Fibroblast of the conjunctiva (primary cell): ENCODE measurements at places on chromosomes 3 and 15.

DNA sequence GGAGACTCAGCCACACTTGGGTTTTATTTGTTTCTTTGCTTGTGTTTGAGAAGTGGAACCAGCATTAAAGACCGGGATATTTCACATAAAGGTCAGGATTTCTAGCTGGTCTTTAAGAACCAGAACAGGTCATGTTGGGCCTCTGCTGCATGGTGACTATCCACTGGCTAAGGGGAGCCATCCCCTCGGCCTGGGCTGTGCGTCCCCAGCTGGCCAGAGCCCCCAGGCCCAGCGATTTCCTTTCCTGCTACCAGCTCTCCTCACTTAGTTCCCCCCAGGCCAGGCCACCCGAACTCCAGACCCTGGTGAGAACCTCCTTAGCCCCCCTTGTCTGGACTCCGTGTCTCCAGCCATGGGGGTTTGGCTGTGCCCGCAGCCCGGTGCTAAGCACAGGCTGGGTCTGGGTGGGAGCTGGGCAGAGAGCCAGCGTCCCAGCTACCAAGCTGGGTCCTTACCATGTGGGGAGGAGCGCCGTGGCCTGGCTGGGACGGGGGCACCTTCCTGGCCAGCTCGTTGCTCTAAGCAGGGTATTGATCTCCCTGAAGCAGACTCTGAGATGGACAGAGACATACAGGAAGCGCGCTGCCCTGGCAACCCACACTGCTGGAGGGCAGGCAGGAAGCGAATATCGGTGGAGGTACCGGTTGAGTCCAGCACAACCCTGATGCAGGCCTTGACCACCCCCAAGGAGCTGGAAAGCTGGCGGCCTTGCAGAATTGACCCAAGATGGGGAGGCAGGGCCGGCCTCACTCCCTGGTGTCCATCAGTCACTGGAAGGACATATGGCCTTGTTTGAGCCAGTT is 49.4 kb downstream of the KLF15 start:
- DNase-seq = no peak

DNA sequence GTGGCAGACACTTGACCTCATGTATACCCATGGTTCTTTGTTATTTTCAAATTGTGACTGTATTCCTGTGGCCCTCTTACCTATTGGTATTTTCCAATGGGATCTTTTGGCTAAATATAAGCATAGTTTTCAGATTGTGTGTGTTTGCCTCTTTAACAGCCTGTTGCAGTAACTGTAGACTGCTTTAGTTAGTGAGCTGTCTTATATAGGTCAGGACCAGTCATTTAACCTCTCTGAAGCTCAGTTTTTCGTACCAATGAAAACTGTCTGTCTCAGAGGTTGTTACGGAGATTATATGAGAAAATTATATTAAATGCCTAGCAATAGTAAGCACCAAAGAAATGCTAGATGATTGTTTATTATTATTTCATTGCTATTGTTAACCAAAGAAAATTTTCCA is 29.3 kb upstream of the CAPN3 start:
- DNase-seq = no peak

GRCh38 chr3:134258761-134259347 is 8.2 kb upstream of the RYK start:
- DNase-seq = no peak

DNA sequence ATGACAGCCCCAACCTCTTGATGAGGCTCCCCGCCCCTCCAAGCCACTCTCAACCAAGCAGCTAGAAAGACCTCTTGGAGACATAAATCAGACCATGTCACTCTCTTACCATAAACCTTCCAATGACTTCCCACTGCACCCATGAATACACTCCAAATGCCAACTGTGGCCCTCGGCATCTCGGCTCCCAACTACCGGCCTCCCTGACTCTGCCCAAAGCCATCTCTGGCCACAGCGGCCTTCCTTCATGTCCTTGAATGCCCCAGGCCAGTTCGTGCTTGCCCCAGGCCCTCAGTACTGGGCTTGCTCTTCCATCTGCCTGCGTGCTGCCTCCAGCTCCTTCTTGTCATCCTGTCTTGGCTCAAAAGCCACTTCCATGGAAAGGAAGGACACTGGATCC is 32.0 kb downstream of the HCN4 start:
- no peak for DNase-seq

DNA sequence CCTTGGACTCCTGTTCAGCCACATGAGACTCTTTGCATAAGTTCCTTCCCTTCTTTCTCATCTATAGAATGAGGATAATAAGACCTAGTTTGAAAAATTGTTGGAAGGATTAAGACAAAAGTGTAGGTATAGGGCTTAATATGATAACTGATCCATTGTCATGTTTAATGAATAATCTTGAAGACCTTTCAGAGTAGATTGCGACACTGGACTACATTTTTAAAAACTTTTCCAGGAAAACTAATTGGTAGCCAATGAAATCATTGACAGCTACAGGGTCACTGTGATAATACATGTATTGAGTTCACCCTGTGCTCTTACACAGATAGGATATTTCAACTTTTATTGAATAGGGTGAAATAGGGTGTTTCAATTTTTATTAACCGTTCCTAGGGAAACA is 78.5 kb upstream of the FBN1 start:
- DNase-seq = no peak

- DNase-seq = no peak
Measured at GRCh38 chr15:92142242-92143232, 251.1 kb upstream of the ST8SIA2 start.

DNA sequence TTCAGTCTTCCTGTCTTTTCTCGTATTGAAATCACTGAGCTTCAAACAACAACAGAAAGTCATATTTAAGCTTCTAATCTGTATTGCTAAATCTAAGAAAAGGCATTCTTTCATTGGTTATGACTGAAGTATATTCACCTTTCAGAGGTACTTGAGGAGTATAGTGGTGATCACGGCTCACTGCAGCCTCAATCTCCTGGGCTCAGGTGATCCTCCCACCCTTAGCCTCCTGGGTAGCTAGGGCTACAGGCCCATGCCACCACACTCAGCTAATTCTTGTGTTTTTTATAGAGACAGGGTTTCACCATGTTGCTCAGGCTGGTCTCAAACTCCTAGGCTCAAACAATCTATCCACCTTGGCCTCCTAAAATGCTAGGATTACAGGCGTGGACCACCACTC is 38.7 kb downstream of the WDR49 start:
- DNase-seq = no peak

DNA sequence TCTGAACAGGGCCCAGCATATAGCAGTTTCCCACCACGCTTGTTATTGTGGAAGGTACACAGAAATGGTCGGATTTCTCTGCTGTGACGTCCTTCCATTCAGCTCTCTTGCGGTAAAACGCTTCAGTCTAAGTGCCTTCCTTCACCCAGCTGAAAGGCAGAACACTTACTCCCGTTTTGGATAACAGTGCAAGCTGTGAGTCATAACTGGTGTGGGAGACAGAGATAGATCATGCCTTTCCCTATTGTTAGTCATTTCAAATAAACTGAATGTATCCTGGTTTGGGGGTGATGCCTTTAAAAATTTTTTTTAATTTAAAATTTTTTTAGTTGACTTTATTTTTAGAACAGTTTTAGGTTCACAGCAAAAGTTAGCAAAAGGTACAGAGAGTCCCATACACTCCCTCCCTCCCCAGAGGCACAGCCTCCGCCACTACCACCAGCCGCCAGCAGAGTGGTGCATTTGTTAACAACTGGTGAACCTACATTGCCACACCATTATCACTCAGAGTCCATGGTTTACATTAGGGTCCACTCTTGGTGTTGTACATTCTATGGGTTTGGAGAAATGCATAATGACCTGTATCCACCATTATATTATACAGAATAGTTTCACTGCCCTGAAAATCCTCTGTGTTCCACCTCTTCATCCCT is 94.9 kb upstream of the NSMCE3 start:
- DNase-seq = peak; percentile 1

GRCh38 chr3:70855149-70855548 is 542.7 kb upstream of the MDFIC2 start:
- no peak for DNase-seq

DNA sequence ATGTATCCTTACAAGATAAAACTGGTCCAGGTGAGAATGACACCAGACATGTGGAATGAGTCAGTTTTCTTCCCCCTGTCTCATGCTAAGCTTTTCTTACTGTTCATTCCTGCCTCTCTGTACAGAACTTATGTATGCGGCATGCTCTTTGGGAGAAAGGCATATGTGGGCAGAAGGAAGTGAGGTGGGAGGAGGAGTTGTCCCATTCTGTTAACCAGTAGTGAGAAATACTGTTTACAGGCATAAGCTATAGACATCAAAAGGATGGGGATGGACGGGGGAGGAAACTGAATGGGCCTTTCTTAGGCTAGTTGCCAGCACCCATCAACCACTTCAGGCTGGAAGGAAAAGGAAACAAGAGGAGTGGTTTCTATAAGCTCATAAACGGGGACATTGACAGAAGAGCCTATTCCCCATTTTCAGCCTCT is 143.6 kb upstream of the BHLHE40 start:
- DNase-seq = no peak

- DNase-seq = no peak
Measured at GRCh38 chr15:82158811-82159210, 103.7 kb downstream of the EFL1 start.

GRCh38 chr3:81218023-81218422 is 543.4 kb downstream of the GBE1 start:
- DNase-seq = no peak

DNA sequence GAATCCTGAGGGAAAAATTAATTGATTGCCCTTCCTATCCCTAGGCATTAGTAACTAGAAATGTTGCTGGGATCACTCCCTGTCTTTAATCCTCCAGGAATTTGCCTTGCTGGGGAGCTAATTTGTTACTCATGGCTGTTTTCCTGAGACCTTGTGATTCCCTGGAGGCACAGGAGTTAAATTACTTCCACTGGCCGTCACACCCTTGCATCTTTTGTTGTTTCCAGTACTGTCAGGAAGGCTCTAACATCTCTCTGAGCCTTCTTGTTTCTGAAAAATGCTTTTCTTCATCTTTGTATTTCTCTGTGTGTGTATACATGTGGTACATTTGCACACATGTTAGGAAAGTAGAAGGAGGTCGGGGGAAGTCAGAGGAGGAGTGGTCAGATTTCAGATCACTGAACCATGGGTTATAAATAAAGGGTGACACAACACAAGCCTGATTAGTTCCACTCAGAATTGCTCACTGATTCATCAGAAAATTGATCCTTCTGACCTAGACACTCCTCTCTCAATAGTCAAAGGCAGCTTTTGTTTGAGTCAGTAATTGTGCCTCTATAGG is 23.5 kb upstream of the LRRFIP2 start:
- DNase-seq = no peak

GRCh38 chr3:142724682-142725356 is 985 bp downstream of the TRPC1 start:
- peak; percentile 1 for DNase-seq

DNA sequence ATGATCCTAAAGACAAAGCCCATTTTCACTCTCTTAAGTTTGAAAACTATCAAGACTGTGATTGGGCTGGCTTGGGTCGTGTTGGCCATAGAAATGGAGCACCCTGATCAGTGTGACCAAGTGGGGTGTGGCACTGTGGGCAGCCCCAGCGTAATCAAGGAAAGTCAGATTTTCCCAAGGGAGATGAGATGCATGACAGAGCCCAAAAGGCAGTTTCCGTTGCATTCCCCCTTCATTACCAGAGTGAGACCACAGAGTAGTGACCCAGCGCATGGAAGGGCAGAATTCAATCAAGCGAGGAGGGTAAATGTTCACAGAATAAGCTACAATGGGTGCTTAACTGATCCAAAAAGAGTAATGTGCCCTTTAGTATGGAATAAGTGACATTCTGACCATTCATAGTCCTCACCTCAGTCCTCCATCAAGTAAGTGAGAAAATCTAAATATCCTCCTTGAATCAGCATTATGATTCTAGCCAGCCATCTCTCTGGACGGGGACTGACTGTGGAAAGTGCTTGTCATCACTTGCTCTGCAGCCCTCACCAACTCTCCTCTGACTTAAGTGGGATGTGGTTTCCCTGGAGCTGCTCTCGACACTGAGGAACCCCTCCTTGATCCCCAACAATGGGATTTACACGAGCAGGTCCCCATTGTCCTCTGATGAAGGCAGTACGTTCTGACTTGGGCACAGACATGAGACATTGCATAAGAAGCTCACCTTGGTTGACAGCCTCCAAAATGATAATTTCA is 430.5 kb downstream of the OCA2 start:
- DNase-seq = no peak

DNA sequence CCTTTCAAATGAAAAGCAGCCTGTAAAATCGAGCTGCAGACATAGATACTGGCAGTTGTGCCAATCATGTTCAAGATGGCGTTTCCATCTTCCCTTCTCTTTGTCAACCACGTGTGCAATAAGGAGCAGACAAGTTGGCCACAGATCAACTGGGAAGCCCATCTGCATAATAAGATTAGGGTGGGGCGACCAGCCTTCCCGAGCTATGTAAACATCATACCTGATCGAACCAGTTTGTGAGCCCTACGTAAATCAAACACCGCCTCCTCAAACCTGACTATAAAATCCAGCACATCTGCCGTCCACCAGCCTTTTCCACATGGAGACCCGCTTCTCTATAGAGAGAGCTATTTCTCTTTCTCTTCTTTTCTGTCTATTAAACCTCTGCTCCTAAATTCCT is 37.2 kb downstream of the TRIM42 start:
- DNase-seq = no peak

DNA sequence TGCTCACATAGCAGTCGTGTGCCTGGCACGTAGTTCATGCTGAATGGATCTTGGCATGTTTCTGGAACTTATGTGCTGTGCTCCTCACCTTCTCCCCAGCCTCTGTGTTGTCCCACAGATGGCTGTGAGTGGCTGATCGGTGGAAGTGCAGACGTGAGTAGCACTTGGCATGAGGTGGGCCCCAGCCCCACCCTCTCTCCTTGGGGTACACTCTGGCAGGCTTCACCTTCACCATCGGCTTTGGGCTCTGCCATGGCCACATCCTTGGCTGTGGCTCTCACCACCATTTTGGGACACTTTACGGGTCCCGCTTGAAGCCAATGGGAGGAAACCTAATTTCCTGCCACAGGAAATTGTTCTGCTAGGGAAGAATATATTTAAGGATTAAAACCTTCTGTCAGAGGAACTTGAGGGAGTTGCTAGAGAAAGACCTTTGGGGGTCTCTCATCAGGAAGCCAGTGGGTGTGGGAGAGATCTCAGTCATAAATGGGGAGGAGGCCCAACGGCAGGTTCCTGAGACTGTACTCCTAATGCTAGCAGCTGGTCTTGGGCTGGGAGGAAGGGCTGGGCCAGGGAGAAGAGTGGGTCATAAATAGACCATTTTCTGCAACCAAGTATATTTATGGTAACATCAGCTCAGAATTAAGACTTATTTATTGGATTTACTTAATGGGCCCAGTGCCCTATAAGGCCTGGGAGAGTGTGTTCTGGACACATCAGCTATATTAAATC is 92.3 kb downstream of the SMAD3 start:
- no peak for DNase-seq

GRCh38 chr3:26963361-26963743 is 340.8 kb downstream of the LRRC3B start:
- no peak for DNase-seq

- DNase-seq = no peak
Measured at GRCh38 chr15:75107516-75107907, 84.1 kb downstream of the PPCDC start.

GRCh38 chr3:63051920-63052319 is 176.7 kb upstream of the CADPS start:
- peak; percentile 51 for DNase-seq

- DNase-seq = peak; percentile 12
Measured at GRCh38 chr3:36540888-36541518, 160.7 kb downstream of the STAC start.

GRCh38 chr15:57403566-57404325 is 27.4 kb downstream of the CGNL1 start:
- DNase-seq = no peak
